ENCODE measurements at places on chromosomes 5 and 9.
A peak's percentile ranks its signal among the peaks of the same experiment; 100 is the strongest.

DNA sequence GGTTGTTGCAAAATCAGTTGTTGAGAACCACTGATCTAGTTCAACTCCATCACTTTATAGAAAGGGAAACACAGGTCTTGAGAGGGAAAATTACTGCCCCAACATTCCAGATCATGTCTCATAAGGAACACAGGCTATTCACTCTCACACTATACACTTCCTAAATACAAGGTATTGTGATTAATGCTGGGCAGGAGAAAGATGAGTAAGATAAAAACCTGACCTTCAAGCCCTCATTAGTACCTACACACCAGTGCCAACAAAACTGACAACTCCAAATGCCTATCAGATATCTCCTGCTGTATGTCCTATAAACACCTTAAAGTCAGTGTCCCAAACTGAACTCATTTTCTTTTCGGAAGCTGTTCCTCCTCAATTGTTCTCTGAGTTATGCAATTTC, 8.2 kb downstream of the GNE start:
- DNase-seq: no peak

- no peak for DNase-seq
These were observed 94.8 kb downstream of the NR3C1 start for GRCh38 chr5:143308731-143309130.

GRCh38 chr9:97803167-97804058, 49.6 kb upstream of the FOXE1 start:
- DNase-seq: peak; percentile 76

GRCh38 chr5:167953151-167953798, 338.2 kb upstream of the WWC1 start:
- no peak for DNase-seq

- no peak for DNase-seq
These were observed 54.0 kb downstream of the SECISBP2 start for GRCh38 chr9:89372230-89372816.

DNA sequence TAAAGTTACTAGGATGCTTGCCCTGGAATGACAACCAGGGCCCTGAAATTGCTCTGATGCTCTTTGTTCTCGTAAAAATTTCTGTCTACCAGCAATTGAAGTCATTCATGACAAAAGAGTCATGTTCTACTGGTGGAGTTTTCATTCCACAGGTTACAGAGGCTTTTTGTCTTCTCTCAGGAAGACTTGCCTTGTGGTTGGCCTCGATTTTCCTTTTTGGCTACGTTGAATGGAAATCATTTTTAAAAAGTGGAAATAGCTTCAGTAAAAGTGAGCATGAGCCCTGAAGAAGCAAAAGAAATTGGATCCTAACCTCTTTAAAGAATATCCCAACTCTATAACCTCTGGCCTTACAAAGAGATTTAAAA, 255.2 kb downstream of the AOPEP start:
- no peak for DNase-seq

Measured in NCI-H1105 treated with DMSO at 0.1 percent for 48 hours (cell line).